GM04504 (cell line): ENCODE measurements at places on chromosomes 12 and 14.

DNA sequence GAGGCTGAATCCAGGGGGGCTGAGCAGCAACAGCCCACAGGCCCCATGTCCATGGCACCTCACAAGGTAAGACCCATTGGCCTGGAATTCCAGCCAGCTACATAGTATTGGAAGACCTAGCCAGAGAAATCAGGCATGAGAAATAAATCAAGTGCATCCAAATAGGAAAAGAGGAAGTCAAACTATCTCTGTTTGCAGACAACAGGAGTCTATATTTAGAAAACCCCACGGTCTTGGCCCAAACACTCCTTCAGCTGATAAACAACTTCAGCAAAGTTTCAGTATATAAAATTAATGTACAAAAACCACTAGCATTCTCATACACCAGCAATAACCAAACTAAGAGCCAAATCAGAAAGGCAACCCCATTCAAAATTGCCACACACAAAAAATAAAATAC is 16.9 kb downstream of the PDE6H start:
- DNase-seq: no peak

GRCh38 chr12:69278814-69279782 is 39.7 kb downstream of the CPSF6 start:
- DNase-seq: no peak

DNA sequence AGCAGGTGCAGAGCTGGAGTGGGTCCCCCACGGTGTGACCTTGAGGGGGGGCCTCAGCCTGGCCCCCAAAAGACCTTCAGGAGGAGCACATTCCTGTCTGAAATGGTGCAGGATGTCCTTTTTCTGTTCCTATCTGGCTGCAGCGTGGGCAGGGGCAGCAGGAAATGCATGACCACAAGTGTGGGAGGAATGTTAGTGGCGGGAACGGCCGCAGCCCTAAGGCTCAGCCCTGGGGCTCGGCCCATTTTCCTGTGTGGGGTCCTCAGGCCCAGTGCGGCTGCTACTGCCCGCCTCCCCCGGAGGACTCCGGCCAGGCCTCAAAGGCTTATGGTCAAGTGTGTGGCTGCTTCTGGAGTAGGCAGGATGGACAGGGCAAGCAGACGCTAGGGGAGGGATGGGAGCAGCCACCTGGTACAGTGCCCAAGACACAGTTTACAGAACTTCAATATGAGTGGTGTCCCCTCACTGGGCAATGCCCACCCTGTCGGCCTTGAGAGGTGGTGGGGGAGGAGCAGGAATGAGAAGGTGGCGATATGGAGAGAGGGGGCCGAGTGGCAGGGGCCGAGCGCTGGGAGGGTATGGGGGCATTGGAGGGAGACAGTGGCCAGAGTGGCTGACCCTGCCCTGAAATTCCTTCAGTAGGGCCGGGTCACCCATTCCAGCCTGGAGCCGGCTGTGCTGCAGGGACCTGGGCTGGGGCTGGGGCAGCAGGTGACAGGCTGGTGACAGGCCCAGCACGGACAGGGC is 137.4 kb downstream of the CALM1 start:
- DNase-seq: no peak

GRCh38 chr12:43325786-43326185 is 226.2 kb downstream of the ADAMTS20 start:
- no peak for DNase-seq

DNA sequence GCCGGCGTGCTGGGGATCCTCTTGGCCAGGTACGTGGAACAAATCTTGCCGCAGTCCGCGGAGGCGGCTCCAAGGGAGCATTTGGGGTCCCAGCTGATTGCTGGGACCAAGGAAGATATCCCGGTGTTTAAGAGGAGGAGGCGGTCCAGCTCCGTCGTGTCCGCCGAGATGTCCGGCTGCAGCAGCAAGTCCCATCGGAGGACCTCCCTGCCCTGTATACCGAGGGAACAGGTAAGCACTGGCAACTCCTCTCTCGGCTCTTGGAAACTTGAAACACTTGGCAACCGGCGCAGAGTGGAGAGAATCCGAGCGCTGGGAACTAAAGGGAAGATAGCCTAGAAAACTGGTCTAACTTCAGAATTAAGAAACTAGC is 1.7 kb downstream of the PDE3A start:
- no peak for DNase-seq

GRCh38 chr12:89244536-89244935 is 107.8 kb downstream of the DUSP6 start:
- no peak for DNase-seq

DNA sequence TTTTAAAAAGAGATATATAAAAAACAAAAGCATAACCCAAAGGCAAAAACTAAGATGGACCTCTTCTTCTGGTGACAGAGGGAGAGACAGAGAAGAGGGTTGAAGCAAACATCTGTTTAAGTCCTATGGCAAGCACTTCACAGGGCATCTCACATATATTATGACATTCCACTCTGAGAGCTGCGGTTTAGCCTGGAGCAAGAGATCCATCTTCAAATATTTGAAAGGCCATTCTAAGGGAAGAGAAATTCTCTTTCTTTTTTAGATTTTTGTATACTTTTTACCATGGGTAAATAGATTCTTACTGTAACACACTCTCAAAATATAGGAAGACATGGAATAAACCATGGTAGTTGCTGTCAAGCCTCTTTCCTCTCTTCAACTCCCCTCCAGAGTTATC is 204.1 kb downstream of the GXYLT1 start:
- DNase-seq: no peak

DNA sequence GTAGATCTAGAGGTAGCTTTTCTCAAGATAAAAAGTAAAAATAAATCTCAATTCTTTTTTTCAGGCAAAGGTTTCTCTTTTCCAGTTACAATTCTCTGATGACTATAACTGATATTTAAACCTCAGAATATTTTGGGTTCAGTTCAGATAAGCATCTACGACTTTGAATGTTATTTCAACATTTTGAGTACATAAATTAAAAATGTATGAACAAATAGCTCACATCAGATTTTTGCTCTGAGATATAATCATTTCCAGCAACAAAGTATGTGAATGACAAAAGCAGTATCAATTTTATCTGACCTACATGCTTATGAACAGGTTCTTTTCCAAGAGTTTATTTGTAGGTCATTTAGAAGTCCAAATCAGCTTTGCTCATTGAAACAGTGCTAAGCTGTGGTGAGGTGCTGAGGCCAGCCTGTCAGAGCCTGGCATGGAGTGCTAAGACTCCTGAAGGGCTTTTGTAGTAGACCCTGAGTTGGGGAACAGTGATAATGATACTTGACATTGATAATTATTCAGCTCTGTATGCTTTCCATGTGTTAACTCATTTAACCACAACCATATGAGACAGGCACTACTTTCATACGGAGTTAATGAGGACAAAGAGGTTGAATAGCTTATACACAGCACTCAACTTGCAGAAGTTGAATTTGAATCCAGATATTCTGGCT is 205.0 kb upstream of the DCN start:
- DNase-seq: no peak

DNA sequence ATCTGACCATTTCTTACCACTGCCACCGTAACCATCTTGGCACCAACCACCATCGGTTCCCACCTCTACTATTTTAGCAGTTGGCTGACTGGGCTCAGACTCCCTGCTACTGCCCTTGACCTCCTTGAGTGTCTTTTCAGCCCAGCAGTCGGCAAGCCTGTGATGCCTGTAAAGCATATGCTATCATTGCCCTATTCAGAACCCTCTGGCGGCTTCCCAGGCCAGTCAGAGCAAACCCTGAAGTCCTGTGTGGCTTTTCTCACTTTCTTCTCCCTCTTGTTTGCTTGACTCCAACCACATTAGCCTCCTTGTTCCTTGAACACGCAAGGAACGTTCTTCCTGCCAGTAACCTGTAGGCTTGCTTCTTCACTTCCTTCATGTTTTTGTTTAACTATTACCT is 6.2 kb downstream of the IRAK3 start:
- no peak for DNase-seq

DNA sequence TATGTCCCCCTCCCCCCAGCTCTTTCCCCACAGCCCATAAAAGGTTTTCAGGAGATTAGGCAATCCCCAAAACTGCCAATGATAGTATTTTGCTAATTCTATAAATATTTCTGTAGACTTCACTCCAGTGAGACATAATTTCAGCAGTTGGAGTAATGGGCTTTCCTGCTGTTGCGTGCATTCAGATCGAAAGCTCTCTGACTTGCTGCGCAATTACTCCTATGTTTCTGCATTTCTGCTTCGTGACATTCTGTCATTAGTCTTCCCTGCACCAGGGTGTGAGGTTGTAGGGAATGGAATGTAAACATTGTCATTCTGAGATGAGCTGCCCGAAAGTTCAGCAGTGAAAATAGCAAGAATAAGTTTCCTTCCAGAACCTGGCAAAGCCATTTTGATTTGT is 58.2 kb downstream of the SAMD4A start:
- no peak for DNase-seq

- DNase-seq: no peak
Measured at GRCh38 chr12:125065919-125066570, 810 bp downstream of the AACS start.

DNA sequence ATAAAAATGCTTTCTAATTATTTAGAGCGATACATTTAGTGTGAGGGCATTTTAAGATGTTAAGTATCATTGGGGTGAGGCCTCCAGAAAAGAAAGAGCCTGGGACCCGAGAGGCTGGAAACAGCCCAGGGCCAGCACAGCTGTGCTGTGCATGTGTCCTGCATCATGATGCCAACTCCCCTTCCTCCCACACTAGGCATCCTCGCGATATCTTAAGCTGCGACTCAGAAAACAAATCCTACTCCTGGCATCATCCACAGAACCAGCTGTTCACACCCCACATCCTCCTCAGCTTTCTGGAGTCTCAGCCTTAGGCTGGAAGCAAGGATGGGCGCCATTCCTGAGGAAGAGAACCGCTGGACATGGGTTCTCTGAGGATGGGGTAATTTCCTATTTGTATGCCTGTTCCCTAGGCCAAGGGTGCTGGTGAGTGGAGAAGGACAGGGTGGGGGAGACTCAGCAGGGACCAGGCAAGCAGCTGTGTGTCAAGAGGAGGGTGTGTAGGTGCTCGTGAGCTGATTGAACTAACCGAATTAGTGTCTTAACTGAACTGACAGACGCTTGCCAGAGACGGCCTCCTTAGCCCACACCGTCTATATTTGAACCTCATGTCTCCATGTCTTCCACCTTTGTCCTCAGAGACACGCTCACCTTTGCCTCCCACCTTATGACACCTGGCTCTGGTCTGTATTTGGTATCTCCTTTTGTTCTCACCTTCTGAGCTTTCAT is 15.6 kb upstream of the MCRS1 start:
- no peak for DNase-seq

GRCh38 chr12:69102856-69103255 is 136.5 kb upstream of the CPSF6 start:
- no peak for DNase-seq

- DNase-seq: no peak
Measured at GRCh38 chr12:20868277-20868676, 57.8 kb downstream of the SLCO1B3 start.

DNA sequence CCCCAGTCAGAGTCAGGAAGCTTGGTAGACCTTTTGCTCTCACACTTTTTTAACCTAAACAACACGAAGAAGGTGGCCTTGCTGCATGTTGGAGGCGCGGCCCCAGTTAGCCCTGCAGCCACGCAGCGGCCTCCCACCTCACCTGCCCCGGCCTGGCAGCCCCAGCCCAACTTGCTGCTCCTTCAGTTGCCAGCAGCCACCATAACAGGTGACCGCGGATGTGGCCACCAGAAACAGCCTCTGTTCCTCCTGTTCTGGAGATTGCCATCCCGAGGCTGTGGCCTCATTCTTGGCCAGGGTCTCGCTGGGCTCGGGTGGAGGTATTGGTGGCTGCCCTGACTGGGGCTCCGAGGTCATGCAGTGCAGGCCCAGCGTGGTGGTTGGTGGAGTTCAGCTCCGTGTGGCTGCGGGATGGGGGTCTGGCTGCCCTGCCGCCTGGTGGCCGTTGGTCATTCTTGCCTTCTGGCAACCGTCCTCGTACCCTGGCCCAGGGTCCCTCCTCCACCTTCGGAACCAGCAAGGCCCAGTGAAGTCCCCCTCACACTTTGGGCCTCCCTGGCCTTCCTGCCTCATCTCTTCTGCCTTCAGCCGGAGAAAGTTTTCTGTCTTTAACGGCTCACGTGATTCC is 20.7 kb upstream of the TEX22 start:
- no peak for DNase-seq

GRCh38 chr12:38905480-38906351 is at the start of gene CPNE8:
TSS of gene CPNE8 (minus strand) at chr12:38905591. CDS start at chr12:38905534, 57 bp downstream.
- DNase-seq: peak; percentile 55

DNA sequence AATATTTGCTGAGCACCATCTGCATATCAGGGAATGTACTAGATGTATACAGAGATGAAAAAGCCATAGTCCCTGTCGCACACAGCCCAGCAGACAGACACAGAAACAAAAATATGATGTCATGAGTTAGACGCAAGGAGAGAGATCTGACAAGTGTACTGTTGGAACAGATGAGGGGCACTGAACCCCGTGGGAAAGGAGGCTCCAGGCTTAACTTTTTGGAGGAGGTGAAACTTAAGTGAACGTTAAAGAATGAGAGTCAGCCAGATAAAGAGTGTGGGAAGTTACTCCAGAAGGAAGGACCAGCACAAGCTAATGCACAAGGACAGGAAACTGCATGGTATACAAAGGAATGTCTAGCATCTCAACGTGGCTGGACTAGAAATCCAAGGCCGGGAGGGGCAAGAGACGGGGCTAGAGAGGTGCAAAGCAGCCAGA is 2.5 kb upstream of the ACTN1 start:
- DNase-seq: no peak

DNA sequence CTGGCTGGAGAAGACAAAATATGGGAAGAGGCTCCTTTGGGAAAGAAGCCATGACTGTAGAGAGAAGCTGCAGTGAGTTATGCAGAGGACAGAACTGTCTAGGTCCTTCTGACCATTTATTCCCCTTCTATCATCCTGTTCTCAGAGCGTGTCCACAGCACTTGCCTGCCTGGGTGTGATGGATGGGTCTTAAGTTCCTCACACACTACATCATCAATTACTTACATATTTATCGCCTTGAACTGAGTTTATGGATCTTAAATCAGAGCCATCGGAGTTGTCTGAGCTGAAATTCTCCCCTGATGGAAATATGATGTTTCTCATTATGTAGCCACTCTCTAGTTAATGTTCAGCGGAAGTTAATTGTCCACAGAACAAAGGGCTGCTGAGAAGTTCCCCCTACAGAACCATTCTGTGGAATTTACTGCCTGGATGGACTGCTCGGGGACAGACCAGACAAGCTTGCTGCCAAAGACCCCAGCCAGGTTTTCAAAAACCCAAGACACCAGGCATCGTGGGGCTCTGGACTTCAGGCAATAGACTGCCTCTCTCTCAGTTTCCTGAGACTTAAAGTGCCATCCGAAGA is 232.5 kb upstream of the NOS1 start:
- DNase-seq: no peak

- DNase-seq: peak; percentile 94
Measured at GRCh38 chr14:102304611-102305506, at the start of gene MOK. TSS of gene MOK (minus strand) at chr14:102305164. CDS start at chr14:102304968, 196 bp downstream.
